ENCODE measurements at places on chromosomes 16 and 17.

- no peak for DNase-seq
Measured at GRCh38 chr17:45077643-45078042, 16.5 kb downstream of the NMT1 start.

DNA sequence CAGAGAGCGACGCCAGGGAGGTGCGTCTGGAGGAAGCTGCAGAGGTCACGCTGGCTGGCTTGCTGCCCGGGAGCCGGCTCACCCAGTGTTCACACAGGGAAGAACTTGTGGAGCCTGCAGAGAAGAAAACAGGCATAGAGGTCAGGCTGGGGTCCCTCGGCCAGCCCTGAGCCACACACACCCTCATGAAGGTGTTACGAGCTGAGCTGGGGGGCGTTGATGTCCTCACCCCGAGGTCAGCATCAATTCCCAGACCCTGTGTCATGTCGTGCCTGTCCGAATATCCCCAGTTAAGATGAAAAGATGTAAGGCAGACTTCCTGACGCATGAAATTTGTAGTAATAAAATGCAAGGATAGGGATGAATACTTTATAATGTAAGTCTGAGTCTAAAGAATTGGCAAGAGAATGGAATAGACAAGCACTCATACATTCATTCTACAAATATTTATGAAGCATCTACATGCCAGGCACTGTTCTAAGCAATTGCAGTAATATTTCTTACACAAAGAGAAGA lies 77.1 kb downstream of the USP31 start:
- DNase-seq = no peak

- DNase-seq = no peak
Measured at GRCh38 chr17:51741458-51741857, 417.1 kb downstream of the CA10 start.

- DNase-seq = no peak
Measured at GRCh38 chr16:78364556-78364880, 265.1 kb downstream of the WWOX start.

- no peak for DNase-seq
Measured at GRCh38 chr17:64742326-64742725, 80.2 kb upstream of the SMURF2 start.

GRCh38 chr16:12906271-12906670 lies 4.9 kb downstream of the SHISA9 start:
- DNase-seq = no peak

DNA sequence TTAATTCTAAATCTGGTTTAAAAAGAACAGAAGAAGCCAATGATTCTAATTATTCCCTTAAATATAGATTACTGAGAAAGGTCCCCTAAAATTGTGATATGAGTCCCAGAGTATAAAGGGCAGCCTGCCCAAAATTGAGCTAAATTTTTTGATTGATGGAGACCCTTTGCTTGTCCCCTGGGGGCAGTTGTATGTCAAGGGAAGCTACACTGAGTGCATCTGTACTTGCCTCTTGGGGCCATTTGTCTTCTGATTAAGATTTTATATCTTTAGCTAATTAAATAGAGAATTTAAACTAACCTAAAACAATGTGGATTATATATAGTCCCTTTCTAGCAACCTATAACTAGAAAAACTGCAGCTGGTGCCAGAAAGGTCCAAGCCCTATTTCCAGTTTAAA lies 12.6 kb downstream of the BLMH start:
- no peak for DNase-seq

- no peak for DNase-seq
Measured at GRCh38 chr17:4232168-4232813, 31.5 kb downstream of the ANKFY1 start.

- no peak for DNase-seq
Measured at GRCh38 chr16:2091547-2092255, 43.9 kb downstream of the TSC2 start.

GRCh38 chr17:36747861-36748260 lies 146.5 kb downstream of the MRM1 start:
- no peak for DNase-seq

GRCh38 chr17:58193641-58194255 lies 1.2 kb downstream of the EPX start:
- no peak for DNase-seq

DNA sequence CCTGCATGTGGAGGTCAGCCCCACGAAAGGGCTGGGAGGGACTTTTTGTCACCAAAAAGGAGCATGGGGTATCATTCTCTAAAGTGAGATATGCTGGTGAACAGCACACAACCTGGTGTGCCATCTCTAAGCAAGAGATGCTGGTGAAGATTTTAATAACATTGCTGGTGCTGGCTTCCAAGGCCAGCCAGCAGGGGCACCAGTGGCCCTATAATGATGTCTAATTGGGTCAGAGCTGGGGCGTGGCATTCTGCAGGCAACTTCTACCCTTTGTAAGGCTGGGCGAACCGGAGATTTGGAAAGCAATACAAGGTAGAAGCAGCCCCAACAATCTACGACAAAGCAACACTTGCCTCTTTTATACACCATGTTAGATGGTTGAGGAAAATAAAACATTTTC lies 16.8 kb downstream of the SDR42E1 start:
- no peak for DNase-seq

DNA sequence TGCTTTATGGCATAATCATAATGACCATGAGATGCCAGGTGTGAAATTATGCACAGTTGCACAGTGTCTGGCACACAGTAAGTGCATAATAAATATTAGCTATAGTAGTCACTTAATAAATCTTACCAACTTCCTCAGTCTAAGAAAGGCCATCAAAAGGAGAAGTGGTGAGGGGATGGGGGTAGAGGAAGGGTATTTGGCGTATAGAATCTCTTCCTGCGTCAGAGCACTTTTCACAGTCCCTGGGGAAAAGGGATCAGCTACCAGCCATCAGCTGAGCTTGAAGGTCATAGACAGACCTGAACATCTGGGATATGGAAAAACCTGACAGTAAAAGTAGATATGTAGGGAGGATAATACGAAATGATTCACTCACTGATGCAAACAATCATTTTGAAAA lies 5.8 kb downstream of the CRHR1 start:
- DNase-seq = no peak

- DNase-seq = no peak
Measured at GRCh38 chr16:1550696-1551095, 17.2 kb downstream of the TMEM204 start.

- DNase-seq = no peak
Measured at GRCh38 chr17:29835435-29836351, 94.3 kb downstream of the SSH2 start.

- DNase-seq = no peak
Measured at GRCh38 chr17:72985882-72986720, 106.4 kb downstream of the SLC39A11 start.

All from HFF-Myc (cell line).